Cerebellum (tissue), 4 donors: ENCODE measurements at places on chromosomes 2 and 18. TPM values are rescaled to one million over a fixed set of nuclear protein-coding genes. Genes with fewer than 3 reads are reported as not detected.

DNA sequence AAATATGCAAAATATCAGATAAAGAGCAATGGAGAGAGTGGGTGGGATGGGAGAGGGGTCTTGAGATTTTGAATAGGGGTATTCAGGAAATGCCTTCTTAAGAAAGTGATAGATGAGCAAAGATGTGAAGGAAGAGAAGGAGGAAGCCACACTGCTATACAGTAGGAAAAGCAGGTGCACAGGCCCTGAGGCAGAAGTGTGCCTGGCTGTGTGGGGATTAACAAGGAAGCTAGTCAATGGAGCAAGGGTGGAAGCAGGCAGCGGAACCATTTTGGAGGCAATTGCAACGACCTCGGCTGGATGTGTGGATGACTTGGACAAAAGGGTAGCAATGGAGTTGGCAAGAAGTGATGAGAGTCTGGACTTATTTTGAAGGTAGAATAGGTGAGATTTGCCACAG, 11.0 kb upstream of the CNGA3 start:
- DNase-seq = no peak

The LRP1B gene
- total RNA-seq = 55.0 TPM

DNA sequence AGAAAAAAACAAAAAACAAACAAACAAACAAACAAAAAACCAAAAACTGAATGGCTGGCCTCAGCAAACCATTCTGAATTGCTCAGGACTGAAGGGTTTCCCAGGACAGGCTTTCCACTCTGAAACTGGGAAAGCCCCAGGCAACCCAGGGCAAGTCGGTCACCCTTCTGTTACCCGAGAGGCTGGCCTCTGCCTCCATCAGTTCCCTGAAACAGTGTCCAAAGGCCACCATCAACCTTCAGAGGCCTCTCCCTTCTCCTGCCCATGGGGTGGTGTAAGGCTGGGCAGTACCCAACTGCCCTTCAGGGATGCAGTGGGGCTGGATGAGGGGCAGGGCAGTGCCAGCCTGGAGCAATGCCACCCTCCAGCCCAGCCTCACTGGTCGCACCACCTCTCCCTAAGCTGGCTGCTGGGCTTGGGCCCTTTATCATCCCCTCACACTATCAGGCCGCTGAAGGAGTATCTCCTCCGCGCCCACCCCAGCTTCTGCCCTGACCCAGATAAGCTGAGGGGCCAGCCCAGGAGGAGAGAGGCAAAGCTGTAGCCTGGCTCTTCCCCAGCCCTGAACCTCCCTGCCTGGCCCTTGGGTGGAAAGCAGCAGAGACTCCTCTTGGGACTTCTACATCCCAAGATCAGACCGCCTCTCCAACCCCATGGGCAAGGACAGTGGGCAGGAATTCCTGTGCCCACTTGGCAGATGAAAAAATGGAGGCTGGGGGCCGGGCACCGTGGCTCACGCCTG, 35.9 kb downstream of the ZFP36L2 start:
- DNase-seq = no peak

- DNase-seq = peak; percentile 6
These were observed 96.6 kb downstream of the MBD2 start for GRCh38 chr18:54127759-54128378.

- no peak for DNase-seq
These were observed 166.9 kb downstream of the MIB1 start for GRCh38 chr18:21907451-21907850.

DNA sequence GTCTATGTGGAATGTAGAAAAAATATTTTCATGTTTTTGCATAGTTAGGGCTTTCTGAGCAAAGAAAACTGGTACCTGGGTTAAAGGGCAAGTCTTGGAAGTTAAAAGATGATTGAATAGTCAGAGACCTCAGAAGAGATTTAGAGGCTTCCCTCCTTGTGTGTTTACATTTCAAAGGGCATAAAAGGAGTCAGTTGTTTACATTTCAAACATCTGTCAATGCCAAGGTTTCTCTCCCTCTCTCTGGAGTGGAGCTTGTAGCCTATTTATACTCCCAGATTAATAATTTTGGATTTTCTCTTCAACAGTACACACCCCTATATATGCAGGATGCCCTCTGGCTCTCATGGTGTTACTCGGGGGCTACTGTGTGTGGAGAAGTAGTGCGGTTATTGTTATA, 8.6 kb downstream of the M1AP start:
- DNase-seq = no peak

DNA sequence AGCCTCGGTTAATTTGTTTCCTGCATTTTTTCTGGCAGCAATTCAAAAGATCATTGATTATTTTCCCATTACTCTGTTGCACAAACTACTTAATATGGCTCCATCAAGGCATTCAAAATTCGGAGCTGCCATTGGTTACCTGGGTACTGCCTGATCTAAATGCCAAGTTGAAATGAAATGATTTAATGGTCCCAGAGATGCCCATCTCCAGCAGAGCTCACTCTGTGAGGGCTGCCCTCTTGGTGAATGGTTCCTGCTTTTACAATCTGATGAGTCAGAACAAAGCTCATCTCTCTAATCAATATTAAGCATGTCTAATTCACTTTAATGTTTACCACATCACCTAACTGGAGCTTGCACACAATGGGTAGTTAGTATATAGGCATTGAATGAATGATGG, 126.1 kb downstream of the CTNNA2 start:
- no peak for DNase-seq

DNA sequence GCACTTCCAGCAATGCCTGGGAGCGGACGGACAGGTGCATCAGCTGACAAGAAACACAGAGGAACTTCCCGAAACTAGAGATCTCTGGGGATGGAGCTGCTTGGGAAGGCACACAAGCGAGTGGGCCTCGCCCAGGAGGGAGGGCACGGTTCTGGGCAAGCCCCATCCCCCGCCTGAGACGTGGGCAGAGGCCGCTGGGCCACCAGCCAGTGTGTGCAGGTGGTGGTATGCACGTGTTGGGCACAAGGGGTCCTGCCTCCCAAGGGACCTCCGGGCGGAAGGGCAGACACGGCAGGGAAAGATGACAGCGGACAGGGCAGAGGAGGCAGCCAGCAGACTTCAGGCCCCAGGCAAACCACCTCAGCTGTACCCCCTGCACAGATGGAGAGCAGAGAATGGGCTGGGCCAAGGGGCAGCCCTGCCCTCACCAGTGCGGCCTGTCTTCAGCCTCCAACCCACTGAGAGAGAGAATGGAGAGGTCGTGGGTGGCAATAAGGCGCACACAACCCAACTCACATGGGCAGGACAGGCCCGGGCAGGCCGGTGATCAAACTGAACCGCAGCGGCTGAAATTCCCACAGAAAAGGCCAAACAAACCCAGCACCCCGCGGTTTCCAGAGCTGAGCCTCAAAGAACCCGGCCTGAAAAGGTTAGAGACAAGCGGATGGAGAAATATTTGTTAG, 51.2 kb downstream of the HDAC4 start:
- DNase-seq = no peak

DNA sequence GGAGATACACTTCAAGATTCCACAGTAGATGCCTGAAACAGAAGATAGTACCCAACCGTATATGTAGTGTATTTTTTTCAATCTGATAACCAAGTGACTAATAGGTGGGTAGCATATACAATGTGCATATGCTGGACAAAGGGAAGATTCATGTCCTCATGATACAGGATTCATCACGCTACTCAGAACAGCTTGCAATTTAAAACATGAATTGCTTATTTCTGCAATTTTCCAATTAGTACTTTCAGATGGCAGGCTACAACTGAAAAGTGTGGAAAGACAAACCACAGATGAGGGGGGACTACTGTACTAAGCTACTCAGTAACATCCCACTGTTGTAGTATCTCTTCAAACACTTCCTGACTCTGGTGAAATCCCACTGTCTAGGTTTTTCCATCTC, 3.7 kb downstream of the IER3IP1 start:
- no peak for DNase-seq

GRCh38 chr2:24638568-24638967, 147.5 kb downstream of the NCOA1 start:
- DNase-seq = no peak

- no peak for DNase-seq
These were observed 11.8 kb downstream of the GAREM2 start for GRCh38 chr2:26184555-26185303.

- DNase-seq = no peak
These were observed 84.4 kb upstream of the CAVIN2 start for GRCh38 chr2:191931329-191931728.

The IL1RL1 gene
- 0.27 TPM for total RNA-seq

- DNase-seq = no peak
These were observed 105.6 kb downstream of the PRPF40A start for GRCh38 chr2:152611458-152612231.

DNA sequence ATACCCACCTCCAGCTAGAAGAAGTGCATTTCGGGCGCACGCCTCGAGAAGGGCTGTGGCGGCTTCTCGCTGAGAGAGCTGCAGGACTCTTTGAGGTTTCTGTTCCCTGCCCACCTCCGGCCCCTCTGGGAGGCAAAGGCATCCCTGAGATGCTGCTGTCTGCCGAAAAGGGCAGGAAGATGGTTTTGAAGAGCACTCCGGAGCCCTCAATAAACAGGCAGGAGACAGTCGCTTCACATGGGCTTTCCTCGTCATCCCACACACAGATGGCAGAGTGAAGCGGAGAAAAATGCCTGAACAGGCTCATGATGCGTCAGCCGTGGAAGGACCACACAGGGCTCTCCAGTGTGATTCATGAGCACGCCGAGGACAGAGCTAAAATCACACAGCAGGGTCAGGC, 25.4 kb upstream of the GLI2 start:
- DNase-seq = no peak

The TUBB8B gene
- not detected for total RNA-seq

DNA sequence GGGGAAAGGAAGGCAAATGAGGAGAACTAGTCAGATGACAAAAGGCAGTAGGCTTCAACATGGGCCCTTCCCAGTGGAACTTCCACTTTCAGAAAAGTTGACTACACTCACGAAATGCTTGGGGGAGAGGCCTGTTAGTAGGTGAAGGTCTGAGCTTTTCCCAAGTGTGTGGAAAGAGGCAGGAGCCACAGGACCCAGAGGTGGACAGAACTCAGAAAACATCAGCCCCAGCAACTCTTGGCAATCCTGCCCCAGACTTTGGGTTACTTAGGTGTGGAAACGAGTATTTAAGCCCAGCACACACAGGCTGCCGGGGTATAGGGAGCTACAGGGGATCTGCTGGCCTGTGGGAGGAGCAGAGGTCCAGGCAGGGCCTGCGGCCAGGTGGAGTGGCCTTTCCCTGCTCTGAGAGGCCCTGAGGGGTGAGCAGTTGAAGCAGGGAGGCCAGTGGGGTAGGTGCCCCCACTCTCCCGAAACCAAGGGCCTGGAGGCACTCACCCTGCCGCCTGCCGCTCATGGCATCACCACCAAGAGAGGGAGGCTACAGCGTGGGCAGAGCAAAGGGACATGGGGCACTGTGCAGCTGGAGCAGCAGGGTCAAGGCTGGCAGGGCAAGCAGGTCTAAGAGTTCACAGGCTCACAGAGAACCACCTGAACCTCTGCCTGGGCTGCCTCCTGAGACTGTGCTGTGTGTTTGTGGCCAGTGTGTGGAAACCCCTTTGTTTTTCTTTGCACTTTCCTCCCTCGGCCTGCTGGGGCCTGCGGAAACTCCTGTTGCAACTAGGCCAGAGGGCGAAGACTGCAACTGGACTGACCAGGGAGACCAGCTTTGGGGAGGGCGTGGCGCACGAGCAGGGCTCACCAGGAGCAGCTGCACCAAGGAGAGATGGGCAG, 130.7 kb upstream of the SERTAD2 start:
- DNase-seq = no peak

- no peak for DNase-seq
These were observed 256.9 kb upstream of the COPS8 start for GRCh38 chr2:236828820-236829219.

The GKN2 gene
- not detected for total RNA-seq

- no peak for DNase-seq
These were observed 13.9 kb downstream of the NOSTRIN start for GRCh38 chr2:168816369-168816768.

- DNase-seq = no peak
These were observed 2.2 kb upstream of the NXPH2 start for GRCh38 chr2:138782383-138782782.

DNA sequence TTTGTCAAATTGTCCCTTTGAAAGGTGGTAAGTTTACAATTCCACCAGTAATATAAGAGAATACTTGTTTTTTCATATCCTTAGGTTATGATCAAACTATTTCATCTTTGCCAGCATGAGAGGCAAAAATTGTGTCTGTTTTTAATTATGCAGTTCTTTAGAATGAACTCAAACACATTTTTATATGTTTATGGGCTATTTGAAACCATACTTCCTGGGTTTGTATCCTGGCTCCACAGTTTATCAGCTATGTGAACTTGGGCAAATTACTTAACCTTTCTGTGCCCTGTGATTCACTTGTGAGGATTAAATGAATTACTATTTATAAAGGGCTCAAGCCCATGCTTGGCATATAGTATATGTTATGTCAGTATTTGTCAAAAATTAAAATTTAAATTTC, 109.4 kb downstream of the TANC1 start:
- DNase-seq = no peak

- DNase-seq = no peak
These were observed 264.6 kb upstream of the TRIB2 start for GRCh38 chr2:12452185-12452584.

- no peak for DNase-seq
These were observed 210.3 kb downstream of the MYCN start for GRCh38 chr2:16150456-16151280.

DNA sequence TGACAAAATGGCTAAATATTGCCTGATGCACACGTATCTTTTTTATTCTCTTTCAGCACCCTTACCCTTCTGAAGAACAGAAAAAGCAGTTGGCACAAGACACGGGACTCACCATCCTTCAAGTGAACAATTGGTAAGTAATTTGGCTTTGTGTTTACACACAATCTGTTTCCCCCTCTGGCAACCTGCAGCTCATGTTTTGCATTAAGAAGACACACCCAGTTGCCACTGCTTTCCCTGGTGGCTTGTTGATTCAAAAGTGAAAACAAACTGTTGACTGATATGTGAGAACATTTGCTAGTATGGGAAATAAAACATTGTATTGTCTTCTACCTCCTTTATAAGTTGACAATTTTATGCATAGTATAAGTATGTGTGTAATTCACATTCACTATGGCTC, 113.0 kb downstream of the MEIS1 start:
- DNase-seq = no peak

- DNase-seq = peak; percentile 90
These were observed 89.7 kb upstream of the SEC11C start for GRCh38 chr18:59049721-59050660.

The SNTG2 gene
- total RNA-seq = 4.9 TPM

- no peak for DNase-seq
These were observed 798.8 kb upstream of the HS6ST1 start for GRCh38 chr2:129117434-129117833.

The PLEK gene
- total RNA-seq = 2.7 TPM

The CTAGE1 gene
- not detected for total RNA-seq
